ENCODE measurements at places on chromosomes 2 and 18. TPM values are rescaled to one million over a fixed set of nuclear protein-coding genes. Genes with fewer than 3 reads are reported as not detected.
A peak's percentile ranks its signal among the peaks of the same experiment; 100 is the strongest.

- no peaks in the 10 kb centered on the region for H3K27me3 ChIP-seq
- no peak overlapping the region for H3K4me3 ChIP-seq
- no peak overlapping the region for H3K27ac ChIP-seq
- DNase-seq, result no peak
These were observed 17.2 kb upstream of the ITGAV start for GRCh38 chr2:186572705-186573104.

- no peaks in the 10 kb centered on the region for H3K27me3 ChIP-seq
- no peak overlapping the region for H3K4me3 ChIP-seq
- no peak overlapping the region for H3K27ac ChIP-seq
- no peak for DNase-seq
- peaks cover 6% of the 10 kb centered on the region for H3K4me1 ChIP-seq
These were observed 48.0 kb upstream of the ITM2C start for GRCh38 chr2:230816735-230817134.

- H3K36me3 ChIP-seq, result peaks cover 14% of the 10 kb centered on the region
- no peak overlapping the region for H3K4me3 ChIP-seq
- H3K27me3 ChIP-seq, result no peaks in the 10 kb centered on the region
- peaks cover 4% of the 10 kb centered on the region for H3K4me1 ChIP-seq
- H3K27ac ChIP-seq, result no peak overlapping the region
These were observed 595.0 kb downstream of the STK39 start for GRCh38 chr2:167652401-167652800.

DNA sequence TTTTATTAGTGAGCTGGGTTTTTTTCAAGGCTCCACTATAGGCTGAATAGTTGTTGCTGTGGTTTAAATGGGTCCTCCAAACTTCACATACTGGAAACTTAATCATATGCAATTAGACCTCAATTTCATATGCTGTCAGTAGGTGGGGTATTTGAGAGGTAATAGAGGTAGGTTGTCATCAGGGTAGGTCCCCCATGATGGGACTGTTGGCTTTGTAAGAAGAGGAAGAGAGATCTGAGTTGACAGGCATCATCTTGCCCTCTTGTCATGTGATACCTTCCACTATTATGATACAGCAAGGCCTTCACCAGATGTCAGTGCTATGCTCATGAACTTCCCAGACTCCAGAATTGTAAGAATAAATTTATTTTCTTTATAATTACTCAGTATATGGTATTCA lies 819.4 kb downstream of the LRP1B start:
- no peaks in the 10 kb centered on the region for H3K27me3 ChIP-seq
- no peak overlapping the region for H3K27ac ChIP-seq
- no peak for DNase-seq
- H3K4me1 ChIP-seq, result no peaks in the 10 kb centered on the region
- H3K4me3 ChIP-seq, result no peak overlapping the region

DNA sequence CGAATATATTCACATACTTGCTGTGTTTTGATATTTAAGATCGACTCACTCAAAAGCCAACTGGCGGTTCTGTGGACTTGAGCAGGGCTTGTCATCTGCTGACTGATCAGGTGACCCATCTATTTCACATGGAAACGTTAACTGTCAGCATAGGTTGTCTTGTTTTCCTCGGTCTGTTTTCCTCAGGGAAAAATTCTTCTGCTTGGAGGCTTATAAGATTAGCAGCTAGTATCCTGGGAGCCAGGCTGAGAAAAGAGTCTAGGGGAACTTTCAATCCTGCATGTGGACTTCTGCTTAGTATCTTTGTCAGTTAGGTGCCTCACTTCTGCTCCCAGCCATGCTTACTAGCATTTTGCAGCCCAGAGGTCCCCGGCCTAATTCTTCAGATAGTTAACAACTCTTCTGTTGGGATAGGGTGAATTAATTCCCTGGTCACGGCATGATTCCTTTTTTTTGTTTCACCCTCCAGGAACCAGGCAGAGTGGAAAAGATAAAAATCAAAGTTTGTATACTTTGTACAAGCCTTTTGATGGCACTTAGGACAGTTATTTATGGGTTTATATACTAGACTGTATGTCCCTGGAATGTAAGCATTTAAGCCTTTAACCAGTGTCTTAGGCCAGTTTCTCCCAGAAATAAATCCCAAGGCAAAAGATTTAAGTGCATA lies 226.0 kb downstream of the GULP1 start:
- H3K27me3 ChIP-seq, result no peaks in the 10 kb centered on the region
- DNase-seq, result no peak
- no peak overlapping the region for H3K27ac ChIP-seq

Gene KIDINS220
- 99.2 TPM for total RNA-seq

DNA sequence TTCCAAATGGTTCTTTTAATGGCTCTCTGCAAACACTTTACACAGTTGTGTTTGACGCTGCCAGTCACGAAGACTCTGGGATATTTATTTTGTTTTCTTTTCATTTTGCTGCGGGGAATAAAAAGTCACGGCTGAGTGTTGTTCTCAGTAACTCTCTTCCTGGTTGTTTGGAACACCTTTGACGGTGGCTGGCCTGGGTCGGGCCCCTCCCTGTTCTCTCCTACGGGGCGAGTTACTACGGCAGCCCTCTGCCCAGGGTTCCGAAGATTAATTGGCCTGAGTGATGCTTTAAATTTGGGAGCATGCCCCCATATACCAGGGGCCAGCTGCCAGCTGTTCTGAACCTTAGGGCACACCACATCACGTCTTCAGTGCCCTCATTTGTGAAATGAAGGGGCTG lies 84.7 kb downstream of the GATA6 start:
- H3K27ac ChIP-seq, result peak overlapping the region; percentile 39
- no peak for DNase-seq
- peaks cover 6% of the 10 kb centered on the region for H3K4me1 ChIP-seq

Gene SCN7A
- 3.3 TPM for total RNA-seq

Gene NDC80
- total RNA-seq, result 15.0 TPM
